ENCODE measurements at places on chromosomes 3 and 15.

GRCh38 chr3:123286308-123287023, 84.7 kb downstream of the SEC22A start:
- DNase-seq, result peak; percentile 59

DNA sequence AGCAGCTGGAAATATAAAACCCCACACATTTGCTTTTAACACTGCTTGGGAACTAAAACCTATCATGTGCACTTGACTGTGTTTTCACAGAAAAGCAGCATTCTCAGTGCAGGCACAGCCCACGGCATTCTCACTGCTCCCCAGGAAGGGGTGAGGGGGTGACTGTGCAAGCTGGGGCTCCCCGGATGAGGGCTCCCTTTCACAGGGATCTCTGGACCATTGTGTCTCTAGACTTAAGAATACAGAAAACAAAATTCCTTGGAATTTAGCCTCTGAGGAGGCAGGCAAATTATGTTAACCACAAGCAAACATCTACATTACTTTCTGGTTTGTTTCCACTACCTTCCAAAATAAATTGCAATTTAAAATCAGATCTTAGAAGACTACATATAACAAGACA, 100.3 kb downstream of the FSIP1 start:
- no peak for DNase-seq

DNA sequence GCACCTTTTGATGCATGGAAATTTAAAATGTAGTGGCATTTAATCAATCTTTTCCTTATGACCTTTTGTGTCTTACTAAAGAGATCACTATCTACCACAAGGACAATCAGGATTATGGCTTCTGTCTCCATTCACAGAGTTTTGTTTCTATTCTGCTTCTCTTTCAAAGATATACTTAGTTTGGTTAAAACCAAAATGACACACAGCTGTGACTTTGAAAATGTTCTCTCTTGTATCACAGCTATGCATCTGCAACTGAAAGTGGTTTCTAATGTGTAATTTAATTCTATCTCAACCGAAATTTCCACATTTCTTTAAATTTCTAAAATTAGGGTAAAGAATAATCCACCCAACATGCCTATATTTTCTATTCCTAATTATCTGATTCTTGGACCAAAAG, 27.7 kb downstream of the HLTF start:
- no peak for DNase-seq

DNA sequence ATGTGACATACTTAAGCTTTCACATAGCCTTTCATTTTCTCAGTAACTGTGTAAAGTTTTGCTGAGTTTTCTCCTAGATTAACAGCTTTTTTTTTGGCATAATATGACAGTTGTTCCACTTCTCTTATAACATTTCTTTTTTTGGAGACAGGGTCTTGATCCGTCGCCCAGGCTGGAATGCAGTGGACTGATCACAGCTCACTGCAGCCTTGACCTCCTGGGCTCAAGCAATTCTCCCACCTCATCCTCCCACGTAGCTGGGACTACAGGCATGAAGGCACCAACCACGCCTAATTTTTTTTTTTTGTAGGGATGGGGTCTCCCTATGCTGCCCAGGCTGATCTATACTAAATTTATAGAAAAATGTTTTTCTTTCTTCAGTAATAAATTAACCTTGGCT, 30.1 kb downstream of the DLG1 start:
- DNase-seq, result no peak

DNA sequence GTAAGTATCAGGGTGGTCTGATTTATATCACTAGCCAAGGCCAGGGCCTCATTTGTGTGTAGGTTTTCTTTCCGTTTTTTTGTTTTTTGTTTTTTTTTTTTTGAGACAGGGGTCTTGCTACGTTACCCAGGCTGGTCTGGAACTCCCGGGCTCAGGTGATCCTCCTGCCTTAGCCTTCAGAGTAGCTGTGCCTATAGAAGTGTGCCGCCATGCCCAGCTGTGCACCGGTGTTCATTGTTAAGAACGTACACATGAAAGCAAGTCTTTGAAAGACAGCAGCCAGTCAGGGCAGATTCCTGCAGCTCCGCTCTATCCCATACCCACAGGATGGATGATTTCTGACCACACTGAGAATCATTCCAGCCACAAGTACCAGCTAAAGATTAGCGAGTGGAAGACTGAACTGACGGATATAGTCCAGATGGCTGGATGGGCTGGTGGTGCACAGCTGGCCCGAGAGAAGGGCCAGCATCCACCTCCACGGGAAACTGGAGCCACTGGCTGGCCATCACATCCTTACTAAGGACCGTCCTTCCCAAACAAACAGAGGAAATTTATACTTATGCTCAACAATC, 95.4 kb downstream of the PCSK6 start:
- no peak for DNase-seq

- DNase-seq, result no peak
These were observed 49.4 kb downstream of the CPN2 start for GRCh38 chr3:194301730-194302129.

DNA sequence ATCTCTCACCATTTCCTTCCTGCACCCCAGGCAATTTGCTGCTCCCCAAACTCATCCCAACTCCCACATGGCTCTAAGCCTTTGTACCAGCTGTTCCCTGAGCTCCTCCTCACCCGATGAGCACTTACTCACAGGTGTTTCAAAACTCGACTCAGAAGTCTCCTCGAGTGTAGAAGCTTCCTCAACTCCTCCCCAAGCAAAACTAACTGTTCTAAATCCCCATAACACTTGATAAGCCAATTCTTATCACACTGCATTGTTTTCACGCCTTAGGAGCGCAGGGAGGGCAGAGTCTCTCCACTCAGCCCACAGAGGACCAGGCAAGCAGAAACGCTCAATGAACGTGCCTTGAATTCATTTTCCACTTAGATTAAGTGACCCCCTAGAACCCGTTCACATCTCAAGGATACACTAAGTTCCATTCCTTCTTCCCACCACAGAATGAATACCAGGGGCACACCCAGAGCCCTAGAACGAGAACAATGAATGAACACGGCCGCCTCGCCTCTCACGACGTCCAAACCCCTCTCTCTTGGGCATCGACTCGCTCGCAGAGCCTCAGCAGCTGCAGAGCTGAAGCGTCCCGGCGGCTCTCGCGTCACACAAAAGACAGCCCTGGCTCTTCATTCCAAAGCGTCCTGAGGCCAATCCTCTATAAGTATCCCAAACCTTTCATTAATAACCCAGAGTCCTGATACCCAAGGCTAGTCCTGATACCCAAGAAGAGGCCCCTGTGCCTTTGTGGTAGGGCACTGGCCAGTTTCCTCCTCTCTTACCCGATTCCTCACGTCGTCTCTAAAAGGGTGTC, 1.1 kb downstream of the RAF1 start:
- DNase-seq, result no peak
